NCI-H510A (cell line): ENCODE measurements at places on chromosomes 2 and 18.

- DNase-seq: no peak
Measured at GRCh38 chr18:78031991-78032390, 782.3 kb downstream of the GALR1 start.

GRCh38 chr2:160561551-160562295, 68.1 kb upstream of the RBMS1 start:
- no peak for DNase-seq

DNA sequence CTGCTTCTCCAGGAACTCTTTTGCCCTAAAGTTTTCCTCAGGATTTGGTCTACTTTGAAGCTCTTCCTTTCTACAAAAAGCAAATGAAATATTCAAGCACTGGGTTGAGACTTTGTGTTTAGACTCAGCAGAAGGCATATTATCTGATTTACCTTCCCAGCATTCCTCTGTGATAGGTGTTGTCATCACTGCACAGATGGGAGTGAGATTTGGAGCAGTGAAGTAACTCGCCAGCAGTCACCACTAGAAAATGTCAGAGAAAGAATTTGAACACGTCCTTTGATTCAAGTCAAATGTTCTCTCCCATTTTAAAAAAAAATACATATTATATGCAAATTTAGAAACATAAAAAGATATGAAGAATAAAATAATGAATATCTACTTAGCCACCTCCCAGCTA, 112.2 kb downstream of the DNAH6 start:
- DNase-seq: no peak

DNA sequence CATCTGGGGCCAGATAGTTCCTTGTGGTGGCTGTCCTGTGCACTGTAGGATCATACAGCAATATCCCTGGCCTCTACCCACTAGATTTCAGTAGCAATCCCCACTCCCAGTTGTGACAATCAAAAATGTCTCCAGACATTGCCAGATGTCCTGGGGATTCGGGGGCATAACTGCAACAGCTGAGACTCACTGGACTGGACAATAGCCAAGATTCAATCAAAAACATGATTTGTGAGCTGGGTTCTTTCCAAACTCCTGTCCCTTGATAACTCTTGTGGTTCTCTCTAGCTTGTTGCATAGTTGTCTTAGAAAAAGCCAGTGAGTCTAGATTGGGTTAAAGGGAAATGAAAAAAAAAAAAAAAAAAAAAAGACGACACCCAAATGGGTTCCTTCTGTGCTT, 293.4 kb downstream of the CELF4 start:
- DNase-seq: no peak

DNA sequence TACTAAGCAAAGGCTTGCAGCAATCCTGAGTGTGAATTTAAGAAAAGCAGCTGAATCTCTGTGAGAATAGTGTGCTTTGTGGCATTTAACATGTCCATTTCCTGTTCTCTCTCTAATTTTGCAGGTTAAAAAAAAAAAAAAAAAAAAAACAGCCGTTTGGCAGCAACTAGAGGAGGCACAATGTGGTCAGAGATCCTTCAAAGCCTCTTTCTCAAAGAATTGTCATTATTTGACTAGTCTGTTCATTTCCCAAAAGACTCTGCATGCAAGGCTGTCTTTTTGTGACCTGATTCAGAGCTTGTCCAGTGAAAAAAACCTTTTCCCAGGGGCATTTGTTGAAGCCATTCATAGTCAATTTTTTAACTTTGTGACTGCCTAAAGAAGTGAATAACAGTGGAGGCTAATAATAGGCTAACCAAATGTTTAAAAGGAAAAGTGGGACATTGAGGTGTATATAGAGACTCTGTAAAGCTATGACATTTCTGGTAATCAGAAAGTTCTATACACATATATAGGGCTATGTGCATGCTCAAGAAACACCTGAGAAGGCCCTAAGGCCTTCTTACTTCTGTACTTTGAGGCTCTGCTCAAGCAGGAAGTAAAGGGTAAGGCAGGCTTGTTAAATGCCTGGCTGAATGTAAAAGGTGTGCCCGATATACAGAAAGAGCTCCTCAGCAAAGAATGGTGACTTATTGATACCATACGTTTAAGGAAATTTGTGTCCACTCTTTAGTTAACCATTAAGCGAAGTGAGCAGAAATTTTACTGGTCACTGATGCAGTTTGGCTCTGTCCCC, 289.6 kb upstream of the RAB6C start:
- DNase-seq: no peak

GRCh38 chr2:190170673-190171072, 108.1 kb upstream of the MSTN start:
- no peak for DNase-seq

GRCh38 chr2:226267516-226268289, 531.9 kb downstream of the IRS1 start:
- DNase-seq: no peak

DNA sequence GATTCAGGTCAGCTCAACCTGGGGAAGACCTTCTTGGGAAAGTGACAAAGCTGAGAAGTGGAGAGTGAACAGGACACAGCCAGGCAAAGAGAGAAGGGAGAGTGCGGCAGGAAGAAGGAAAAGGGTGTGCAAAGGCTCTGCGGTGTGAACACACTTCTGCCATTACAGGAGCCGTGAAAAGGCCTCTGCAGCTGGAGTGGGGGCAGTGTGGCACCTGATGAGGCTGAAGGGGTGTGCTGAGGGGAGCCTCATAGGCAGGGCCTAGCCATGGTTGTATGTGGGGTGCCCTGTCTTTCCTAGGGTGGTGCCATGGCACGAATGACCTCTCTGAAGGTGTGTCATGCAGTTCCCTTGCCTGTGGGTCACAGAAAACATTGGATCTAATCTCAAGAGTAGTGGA, 347.6 kb downstream of the CYRIA start:
- no peak for DNase-seq

DNA sequence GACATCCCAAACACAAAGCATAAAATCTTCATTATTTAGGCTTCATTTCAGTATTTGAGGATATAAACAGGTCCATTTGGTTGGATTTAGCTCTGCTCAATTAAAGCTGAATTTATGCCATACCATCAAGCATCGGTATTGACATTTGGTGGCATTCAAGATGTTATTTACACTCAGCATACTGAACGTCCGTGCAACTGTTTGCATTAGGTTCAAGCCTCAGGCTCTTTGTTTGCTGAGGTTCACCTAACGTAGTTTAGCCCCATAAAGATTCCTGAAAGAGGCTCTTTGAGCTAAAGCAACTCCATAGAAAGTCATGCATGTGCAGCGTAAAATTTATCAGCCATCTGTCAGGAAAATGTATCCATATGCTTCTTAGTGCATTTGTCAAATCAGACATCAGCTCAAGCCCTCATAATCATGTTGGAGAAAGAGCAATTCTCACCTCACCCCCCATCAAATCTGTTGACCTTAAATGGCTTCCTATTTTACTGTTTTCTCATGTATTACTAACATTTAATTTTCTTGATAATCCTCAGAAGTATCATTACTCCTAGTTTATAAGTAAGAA, 366.9 kb downstream of the EPHA4 start:
- DNase-seq: peak; percentile 69

GRCh38 chr2:174036825-174037224, 71.7 kb upstream of the SP3 start:
- DNase-seq: no peak

- no peak for DNase-seq
Measured at GRCh38 chr2:218010140-218010983, 7.6 kb upstream of the TNS1 start.

- DNase-seq: no peak
Measured at GRCh38 chr18:76708722-76709353, 113.5 kb upstream of the ZNF236 start.

DNA sequence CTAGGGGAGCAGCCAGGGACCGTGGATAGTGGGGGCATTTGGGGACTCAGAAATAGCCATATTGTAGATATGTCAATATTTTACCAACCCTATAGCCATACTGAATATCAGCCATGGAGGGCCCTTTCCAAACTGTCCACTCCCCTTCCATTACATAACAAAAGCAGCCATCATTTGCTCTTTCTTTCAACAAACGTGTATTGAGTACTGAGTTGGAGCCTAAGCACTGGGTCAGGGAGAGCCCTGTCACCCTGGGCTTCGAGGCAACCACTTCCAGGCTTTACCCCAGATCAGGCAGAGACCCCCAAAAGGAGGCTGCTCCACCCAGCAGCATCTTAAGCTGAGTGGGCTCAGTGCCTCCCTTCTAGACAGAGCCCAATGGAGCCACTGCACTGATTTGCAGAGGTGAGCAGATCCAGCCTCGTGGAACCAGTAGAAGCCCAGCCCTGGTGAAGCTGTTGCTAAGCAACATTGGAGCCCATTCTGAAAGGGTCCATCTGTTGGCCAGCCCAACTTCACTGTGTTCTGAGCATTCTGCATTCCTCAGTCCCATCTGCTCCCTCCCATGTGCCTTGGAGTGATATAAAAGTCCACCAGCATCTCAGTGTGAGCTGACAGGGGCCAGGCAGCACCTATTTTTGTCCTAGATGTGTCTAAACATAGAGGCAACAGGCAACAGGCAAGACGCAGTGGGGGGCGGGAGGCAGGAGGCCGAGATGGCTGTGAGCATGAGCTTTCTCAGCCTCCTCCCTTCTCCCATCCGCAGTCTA, 112.1 kb downstream of the PLB1 start:
- no peak for DNase-seq

DNA sequence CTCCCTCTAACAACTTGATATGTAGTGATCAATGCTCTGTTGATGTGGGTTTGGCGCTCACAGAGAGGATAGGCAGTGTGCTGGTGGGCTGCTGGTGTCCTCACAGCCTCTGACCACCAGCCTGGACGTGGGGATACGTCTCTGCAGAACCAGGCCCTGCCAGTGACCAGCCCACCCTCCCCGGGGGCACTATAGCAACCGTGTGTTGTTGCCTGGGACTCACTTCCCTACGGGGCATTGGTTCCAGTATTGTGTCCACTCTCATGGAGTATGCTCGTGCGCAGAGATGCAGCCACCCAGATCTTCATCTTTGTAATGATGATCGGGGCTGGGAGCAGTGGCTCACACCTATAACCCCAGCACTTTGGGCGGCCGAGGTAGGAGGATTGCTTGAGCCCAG, 180.1 kb downstream of the LDLRAD4 start:
- DNase-seq: no peak

DNA sequence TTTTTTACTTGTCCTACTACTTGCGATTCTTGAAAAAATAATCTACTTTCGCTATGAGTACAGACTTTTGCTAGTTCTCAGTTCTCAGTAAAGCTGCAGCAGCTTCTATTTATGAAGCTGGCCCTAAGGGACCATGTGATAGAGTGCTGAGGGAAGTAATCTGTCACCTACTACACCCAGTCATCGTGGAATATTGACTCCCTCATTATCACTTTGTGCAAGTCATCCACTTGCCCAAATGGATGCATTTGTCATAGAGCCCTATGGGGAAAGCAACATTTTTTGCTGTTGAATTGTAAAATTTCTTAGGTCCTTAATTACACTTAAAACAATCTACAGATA, 1919.8 kb downstream of the SUCLG1 start:
- DNase-seq: no peak

GRCh38 chr2:236498369-236498768, 71.3 kb upstream of the ACKR3 start:
- no peak for DNase-seq

DNA sequence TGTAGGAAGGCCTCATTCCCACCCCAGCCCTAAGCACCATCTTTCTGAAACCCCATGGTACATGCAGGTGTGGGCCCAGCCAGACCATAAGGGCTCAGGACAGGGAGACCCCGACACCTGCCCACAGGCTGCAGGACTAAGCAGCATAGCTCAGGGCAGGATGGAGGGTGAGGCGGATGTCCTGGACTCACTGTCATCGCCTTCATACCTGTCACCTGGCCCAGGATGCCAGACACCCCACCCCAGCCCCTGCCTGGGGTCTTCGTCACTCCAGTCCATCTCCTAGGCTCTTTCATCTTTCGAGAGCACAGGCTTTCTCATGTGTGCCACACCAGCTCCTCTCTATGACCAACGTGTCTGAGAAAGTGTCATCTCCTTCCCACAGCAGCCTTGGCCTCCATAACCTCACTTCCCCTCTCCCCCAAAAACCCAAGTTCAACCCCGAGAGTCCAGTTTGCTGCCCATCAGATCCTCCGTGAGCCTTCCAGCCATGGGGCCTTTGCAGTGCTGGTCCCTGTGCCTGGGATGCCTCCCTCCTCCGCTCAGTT, 71.5 kb downstream of the EMX1 start:
- DNase-seq: no peak

GRCh38 chr2:224982910-224983711, 59.2 kb downstream of the DOCK10 start:
- no peak for DNase-seq

GRCh38 chr2:231926761-231927565, 767 bp upstream of the NPPC start:
- DNase-seq: peak; percentile 69

DNA sequence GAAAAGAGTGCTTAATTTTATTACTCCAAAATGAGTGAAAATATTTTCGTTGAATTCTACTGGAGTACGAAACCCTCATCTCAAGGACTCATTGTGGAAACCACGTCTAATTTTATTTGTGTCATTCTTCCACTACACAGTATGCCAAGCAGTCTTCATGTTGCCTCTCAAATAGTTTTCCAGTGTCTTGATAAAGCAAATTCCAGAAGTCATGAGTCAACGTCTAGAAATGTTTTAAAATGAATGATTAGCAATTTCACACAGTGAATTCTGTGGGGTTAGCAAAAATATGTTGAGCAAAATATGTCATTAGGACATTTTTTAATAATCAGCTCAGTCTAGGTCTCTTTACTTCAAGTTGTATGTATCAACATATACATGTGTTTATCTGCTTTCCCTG, 865.5 kb downstream of the DSC3 start:
- no peak for DNase-seq
